CD4-positive, alpha-beta T cell treated with Interleukin-17A for 4 hours (primary cell): ENCODE measurements at places on chromosomes 5 and 9.

GRCh38 chr9:132185073-132186009 is 23.5 kb downstream of the NTNG2 start:
- no peak for DNase-seq

DNA sequence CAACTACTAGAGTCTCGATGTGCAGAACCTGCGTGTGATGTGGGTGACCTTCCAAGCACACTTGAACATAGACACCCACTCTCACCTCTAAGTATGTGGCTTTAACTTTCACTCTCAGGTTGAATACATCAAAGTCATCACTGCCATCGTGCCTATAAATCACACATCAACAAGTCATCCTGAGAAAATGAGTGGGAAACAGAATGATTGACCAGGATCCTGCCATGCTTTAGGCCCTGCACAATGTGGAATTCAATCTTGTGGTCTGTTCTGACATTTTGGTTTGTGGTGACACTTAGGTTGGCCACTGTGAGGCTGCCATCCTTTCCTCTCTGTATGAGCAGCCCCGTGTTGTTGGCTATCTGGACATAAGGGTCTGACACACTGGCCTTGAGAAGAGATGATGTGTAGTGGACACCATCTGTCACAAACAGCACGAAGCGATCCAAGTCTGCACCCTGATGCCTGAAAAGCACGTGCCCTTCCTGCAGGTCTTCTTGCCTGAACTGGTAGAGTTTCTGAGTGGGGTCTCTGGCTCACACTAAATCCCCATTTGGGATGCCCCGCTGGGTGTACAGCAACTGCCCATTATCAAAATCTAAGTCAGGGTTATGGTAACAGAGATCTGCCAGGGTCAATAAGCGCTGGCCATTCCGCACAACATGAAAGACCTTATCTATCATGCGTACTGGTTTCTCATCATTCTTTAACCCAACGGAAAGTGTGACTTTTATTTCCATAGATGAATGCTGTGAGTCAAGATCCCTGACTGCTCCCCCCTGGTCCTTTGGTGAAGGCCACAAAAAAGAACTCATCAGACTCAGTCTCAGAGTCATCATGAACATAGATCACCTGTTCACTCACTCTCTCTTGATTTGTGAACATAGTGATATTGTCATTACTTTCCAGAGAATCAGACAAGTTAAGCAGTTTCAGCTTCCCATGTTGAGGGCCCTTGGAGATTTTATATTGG is 116.6 kb downstream of the ESM1 start:
- no peak for DNase-seq

DNA sequence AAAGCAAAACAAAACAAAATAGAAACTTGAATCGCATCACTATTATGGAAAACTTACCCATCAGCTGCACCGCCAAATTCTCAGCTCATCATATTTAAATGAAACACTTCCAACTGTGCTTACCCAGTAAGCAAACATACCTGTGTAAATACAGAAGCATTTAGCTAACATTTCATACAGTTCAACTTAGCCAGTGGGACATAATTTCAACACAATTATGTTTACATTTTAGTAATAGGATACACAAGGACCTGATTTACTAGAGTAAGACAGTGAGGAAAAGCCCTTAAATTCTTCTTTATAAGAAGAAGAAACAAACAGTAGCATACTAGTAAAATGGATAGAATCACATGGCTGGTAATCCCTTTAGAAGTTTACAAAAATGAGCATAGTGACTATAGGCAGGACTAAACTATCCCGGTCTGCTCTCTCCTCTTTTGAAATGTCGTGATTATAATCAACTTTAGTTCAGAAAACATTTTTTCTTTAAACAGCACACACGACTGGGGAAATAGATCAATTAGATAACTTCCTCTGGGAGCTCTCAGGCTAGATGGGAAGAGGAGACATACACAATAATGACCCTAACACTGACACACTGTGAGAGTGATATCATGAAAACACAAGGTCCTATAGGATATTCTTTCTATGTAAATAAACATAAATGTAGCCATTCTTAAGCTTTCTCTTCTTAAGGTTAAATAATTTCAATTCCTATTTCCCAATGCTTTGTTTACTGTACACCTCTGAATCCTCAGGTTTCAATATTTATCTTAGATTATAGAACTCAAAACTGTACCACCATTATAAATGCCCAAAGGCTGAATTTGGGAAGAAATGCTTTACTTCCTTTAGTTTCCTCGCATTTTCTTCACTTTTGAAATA is 15.9 kb upstream of the CDC20B start:
- DNase-seq: no peak

- DNase-seq: no peak
These were observed 38.8 kb upstream of the ANKRD33B start for GRCh38 chr5:10525124-10525495.

DNA sequence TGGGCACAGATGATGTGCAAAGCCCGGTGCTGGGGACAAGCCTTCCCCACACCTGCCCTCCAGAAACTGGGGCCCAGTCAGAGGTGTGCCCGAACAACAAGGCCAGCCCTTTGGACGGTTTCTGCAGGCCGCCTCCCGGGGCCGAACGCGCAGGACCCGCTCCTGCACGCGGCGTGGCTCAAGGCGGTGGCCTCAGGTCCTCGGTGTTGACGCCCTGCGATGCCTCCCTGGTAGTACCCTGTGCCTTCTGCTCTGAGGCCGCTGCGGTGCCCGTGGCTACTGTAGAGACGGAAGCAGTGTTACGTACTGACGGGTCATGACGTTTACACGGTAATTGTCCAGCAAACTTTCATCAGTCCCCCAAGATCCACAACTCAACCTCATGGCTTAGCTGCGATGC is 33.5 kb upstream of the FANCC start:
- DNase-seq: no peak

DNA sequence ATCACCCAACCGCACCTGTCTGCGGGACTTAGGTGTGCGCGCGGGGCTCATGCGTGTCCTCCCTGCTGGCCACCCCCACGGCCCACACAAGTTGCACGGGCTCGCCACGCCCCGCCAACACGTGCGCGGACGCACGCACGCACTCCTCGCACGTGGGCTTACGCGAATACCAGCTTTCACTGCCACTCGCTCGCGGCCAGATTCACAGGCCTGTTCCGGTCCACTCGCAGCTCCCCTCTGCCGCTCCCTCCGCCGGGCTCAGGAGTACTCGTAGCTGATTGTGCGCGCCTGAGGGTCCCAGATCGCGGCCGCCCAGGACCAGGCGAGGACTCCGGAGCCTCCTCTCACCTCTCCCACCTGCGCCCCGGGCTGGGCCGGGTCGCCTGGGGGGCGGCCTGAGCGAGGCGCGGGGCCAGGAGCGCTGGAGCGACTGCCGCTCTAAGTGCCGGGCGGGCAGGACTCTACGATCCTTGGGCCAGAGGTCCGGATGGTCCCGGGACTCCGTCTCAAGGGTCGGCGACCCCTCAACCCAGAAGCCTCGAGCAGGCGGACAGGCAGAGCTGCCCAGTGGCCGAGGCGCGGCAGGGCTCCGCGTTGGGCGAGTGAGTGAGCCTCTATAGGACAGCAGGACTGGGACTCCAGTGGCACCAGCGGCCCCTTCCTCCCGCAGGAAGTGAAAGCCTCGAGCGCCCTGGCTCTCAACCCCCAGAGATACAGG is 3.4 kb downstream of the PCDHGC5 start:
- no peak for DNase-seq

- DNase-seq: no peak
These were observed 975 bp upstream of the NXNL2 start for GRCh38 chr9:88533951-88534455.

DNA sequence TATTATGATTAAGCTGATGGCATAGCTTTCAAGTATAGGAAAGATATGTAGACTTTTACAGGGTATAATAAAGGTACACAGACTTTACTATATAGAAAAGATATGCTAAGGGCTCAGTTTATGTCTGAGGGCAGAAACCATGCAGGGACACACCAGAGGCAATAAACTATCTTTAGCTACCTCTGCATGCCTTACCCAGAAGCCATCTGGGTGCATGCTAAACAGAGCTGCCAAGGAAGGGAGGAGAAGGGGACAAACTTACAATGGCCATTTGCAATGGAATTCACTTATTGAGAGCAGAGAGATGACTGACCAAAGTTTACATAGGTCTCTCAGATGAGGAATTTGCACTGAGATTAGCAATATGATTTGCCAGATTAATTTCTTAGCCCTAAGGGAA is 143.1 kb upstream of the NR4A3 start:
- no peak for DNase-seq

DNA sequence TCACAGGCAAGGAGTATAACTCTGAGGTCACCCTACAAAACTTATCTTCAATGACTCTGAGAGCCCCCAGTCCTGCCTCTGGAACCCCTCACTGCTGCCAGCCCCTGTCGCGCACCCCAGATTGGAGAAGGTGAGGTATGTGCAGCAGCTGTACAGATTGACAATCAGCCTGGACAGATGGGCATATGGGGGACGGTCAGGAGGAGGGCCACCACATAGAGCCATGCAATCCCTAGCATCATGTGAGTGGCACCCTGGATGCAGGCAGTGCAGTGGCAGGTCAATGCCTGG is 90.1 kb downstream of the LMX1B start:
- no peak for DNase-seq

- no peak for DNase-seq
These were observed 81.0 kb downstream of the WWC1 start for GRCh38 chr5:168372356-168372946.

GRCh38 chr5:92177926-92178487 is 794.9 kb upstream of the ARRDC3 start:
- no peak for DNase-seq

DNA sequence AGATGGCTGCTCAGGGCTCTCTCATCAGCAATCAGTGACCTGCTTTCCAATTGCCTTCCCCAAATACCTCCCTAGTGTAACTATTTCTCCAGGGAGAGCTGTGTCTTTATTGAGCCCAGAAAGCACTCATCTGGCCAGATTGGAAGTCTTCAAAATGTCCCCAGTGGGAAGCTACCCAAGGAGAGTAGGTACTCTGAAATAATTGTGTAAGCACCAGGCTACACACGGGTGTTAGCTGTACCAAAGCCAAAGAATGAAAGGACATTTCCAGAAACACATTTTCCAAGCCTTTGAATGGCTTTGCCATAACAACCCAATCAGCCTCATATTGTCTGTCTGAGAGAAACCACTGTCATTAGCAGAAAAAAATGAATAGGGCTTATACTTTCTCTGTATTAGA is 318.8 kb downstream of the FAM170A start:
- DNase-seq: no peak

DNA sequence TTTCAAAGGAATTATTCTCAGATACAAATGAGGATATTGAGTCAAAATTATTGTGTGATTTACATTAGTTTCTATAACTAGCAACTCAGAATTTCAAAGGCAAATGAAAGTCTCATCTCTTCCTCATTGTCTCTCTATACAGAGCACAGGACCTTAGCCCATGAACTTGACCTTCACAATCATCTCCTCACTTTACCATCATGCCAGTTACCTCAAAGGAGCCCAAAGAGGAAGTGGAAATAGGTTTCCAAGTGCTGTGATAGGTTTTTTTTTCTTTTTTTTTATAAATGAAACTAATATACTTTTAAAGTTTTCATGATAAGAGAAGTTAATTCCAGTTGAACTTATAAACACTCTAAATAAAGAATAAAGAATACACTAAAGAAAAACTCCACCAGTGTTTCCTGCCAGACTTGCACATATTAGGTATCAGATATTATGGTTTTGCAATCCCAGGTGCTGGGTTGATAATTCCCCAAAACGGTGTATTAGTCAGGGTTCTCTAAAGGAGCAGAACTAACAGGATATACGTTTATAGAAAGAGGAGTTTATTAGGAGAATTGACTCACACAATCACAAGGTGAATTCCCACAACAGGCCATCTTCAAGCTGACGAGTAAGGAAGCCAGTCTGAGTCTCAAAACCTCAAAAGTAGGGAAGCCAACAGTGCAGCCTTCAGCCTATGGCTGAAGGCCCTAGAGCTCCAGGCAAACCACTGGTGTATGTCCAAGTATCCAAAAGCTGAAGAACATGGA is 50.1 kb upstream of the ADAMTS16 start:
- no peak for DNase-seq

DNA sequence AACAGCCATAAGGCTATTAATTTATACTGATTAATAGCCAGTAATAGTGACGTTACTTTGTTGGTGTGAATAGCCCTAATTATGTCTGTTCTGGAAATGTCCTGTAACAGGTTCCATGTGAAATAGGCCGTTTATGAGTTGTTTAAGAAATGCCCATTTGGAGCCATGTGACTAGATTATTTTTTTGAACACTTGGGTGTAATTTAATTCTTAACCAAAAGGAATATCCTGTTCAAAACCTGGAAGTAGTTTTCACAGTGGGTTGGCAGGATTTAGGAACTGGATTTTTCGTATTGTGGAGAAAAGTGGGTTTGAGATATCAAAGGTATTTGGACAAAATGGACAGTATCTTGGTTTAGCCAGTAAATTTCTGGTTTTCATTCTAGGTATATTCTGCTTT is 1.3 kb downstream of the TENT2 start:
- no peak for DNase-seq
